Stimulated activated CD8-positive, alpha-beta memory T cell treated with anti-CD3 and anti-CD28 coated beads, Interleukin-4, amount 100 ng/mL, for 4 hours (primary cell): ENCODE measurements at places on chromosomes 5 and 9.

DNA sequence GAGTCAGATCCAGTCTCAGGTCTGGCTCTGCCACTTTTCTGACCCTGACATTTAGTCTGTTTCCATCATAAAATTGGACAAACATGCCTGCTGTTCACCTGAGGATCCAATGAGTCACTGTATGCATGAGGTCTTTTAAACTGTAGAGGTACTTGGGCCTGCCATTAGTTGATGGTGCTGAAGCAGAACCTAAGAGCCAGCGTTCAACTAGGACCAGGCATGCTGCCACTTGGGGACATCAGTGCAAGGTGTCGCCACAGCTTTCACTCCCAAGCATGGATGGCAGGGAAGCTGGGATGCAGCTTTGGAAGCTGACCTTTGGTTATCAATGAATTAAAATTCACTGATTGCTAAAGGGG lies 37.1 kb downstream of the NEUROG1 start:
- no peak for DNase-seq

- no peak for DNase-seq
Measured at GRCh38 chr5:36239370-36240293, 2.1 kb downstream of the NADK2 start.

DNA sequence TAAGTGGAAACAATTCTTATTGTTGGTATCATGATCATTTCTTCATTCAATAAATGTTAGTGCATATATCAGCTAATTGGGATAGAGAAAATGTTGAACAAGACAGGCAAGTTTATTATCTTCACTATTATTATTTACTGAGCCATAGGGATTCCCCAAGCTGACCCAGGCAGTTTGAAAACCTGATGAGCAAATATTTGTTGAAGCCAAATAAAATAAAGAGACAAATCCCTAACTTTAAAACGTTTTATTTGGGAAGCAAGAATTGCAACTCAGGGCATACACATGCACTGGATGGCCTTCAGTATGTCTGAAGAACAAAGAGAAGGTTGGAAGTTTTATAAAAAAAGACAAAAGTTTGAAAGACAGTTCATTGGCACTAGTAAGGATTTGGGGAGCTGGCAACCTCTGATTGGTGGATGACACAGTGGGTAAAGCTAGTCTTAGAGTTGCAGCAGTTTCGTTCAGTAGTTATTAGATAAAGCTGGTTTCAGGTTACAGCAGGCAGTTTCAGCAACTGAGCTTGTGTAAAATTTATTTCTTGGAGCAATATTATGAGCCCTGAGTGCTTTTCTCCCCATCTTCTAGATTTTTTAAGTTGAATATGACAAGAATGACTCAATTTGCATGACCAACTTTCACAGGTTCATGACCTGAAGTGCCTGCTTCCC lies 44.7 kb upstream of the PRLR start:
- no peak for DNase-seq

DNA sequence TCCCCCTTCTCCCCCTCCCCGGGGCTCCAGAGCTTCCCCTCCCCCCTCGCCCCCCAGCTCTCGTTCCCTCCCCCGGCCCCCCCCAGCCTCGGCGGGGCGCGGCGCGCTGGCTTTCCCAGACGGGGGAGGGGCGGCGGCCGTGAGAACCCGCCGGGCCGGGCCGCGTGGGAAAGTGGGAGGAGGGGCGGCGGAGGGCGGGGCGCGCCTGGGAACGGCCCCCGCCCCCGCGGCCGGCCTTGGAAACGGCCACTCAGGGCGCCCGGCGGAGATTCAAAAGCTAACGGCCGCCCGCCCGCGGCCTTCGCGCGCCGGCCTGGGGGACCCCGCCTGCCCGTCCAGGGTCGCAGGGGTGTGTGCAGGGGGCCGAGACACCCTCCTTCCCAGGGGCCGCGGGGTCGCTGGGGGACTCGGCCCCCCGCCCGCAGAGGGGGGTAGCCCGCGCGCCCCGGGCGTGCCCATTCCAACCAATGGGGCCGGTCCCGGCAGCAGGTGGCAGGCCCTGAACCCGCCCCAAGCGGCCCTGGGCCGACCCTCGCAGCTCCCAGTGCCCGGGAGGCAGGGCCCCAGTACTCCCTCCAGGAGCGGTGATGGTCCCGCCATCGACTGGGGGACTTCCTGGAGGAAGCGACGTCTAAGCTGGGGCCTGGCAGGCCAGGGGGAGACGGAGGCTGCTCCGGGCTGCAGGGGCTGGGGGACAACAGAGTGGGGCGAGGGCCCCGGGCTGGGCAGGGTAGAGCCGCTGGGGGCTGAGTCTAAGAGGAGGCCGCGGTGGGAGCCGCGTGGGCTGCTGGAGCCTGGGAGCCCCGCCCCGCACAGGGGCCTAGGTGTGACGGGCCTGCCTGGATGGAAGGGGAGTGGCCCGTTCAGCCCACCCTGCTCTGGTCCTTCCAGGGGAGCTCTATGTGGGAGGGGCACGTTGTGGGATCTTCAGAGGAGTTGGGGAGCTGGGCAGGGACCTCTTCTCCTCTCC lies 14.2 kb upstream of the NRARP start:
- DNase-seq, result no peak

DNA sequence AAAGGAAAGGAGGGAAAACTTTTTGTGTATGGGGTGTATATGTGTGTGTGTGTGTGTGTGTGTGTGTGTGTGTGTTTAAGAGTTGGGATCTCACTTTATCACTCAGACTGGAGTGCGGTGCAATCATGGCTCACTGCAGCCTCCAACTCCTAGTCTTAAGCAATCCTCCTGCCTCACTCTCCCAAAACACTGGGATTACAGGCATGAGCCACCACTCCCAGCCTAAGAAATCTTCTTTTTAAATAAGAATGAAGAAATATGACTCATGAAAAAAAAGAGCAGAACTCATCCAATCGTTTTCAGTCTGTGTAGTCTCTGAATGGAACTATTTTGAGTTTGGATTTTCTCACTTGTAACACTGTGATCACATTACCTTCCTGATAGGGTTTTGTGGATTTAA lies 601.5 kb downstream of the ACTL7B start:
- DNase-seq, result no peak

GRCh38 chr9:114313186-114313585 lies 9.7 kb upstream of the ORM1 start:
- DNase-seq, result no peak

DNA sequence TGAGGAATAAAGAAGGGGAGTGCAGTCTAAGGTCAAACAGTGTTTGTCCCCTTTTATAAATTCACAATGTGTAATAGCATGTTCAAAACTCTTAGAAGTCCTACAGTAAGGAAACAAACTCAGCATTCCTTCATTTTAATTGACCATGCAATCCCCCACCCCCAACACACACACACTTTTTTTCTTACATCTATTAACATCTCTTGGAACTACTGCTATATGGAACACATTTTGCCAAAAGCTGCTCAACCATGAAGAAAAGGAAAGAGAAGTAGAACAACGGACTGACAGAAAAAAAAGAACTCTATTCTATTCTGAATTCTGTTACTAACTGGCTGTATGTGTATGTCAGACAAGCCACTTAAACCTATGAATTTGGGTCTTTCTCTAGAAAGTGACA lies 2.8 kb upstream of the CTNNAL1 start:
- no peak for DNase-seq
